ENCODE measurements at places on chromosomes 3 and 15.

- no peak for DNase-seq
Observed at GRCh38 chr3:113249601-113250000, 38.2 kb downstream of the BOC start.

GRCh38 chr3:32818229-32818969 is 602 bp downstream of the TRIM71 start:
- DNase-seq = no peak

- DNase-seq = no peak
Observed at GRCh38 chr3:159232966-159233365, 431.1 kb downstream of the MFSD1 start.

DNA sequence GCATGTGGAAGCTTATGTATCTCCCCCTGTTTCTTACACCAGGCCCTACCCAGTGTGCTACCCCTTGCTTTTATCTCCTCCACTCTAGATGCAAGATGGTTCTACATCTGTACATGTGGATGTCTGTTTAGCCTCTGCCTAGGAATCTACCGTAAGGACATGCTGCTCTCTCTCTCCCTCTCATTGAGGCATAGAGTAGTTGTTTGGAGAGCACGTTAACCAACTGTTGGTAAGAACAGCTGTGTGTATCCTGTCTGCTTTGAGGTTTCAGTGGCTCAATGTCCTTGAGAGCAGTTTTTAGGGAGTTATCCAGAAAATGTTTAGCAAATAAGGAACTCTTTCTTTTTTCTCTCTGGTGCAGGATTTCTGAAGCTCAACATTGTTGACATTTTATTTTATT is 152.8 kb downstream of the DNAJB8 start:
- DNase-seq = no peak

GRCh38 chr3:149417174-149417573 is 39.7 kb upstream of the TM4SF1 start:
- DNase-seq = no peak

DNA sequence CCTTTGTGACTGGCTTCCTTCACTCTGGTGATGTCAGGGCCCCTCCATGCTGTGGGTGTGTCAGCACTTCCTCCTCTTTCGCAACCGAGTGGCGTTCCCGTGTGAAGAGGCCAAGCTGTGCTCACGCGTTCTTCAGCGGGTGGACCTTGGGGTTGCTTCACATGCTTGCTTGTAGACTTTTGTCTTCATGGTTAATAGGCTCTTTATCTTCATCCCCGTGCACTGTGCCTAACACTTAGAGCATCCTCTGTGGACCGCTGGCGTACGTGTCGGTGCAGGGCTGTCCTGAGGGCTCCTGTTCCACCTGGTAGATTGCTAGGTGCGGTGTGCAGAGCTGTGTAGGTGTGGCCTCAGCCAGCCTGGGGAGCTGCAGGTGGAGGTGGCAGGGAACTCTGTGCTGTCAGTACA is 182.3 kb downstream of the OR4M2 start:
- DNase-seq = no peak

DNA sequence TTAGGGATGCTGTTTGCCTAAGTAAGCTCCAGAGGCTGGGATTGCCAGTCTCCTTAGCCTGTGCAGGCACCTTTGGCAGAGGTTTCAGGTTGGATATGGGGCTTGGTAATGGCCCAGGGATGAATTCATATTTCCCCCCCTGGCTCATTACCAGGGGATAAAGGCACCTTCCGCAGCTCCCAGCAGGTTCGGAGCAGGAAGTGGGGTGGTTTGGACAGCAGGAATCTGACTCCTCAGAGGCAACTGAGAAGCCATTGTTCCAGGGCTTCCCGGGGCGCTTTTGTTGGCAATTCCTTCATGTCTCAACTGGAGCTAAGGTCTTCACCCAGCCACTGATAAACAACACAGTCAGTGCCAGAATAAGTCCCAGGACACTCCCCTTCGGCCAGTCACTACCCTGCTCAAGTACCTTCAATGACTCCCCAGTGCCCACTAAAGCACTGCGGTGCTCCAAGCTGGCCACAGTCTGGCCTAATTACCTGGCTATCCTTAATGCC is 85.3 kb upstream of the SLC6A6 start:
- no peak for DNase-seq
